ENCODE measurements at places on chromosomes 6 and 20.

GRCh38 chr6:142803495-142804058, 141.4 kb downstream of the HIVEP2 start:
- DNase-seq: no peak

GRCh38 chr6:4466261-4466660, 309.9 kb upstream of the CDYL start:
- DNase-seq: no peak

GRCh38 chr6:84512391-84512790, 252.0 kb downstream of the TBX18 start:
- DNase-seq: no peak

DNA sequence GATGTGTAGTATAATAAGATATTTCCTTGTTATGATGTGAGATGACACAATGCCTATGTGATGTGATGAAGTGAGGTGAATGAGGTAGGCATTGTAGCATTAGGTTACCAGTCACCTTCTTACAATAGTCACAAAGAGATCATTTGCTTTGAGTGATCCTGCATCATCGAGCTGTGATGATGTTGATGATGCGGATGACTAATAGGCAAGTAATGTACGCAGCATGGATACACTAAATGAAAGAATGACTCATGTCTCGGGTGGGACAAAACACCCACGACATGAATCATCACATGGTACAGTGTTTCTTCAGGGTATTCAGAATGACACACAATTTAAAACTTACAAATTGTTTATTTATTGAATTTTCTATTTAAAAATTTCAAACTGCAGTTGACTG, 806.3 kb upstream of the GJE1 start:
- peak; percentile 85 for DNase-seq

DNA sequence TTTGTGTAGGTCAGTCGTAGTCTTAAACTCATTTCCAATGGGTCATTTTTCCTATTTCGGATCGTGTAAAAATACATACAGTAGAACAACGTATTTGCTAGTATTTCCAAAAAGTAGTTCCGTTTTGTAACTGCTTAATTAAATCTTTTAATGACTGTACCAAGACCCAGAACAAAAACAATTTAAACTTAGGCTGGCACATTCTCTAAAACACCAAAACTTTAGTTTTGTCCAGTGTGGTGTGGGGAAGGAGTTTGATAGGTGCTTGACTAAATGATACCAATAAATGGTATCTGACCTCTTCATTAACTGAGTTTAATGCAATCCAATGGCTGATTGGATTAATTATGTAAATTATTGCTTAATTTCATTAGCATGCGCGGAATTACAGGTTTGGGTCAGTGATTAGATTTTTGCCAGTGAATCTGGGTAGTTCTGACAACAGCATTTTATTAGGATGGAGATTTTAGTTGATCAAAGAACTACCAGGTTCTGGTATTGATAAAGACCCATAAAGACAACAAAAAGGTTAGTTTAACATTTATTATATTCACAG, 20.8 kb downstream of the OR2B2 start:
- DNase-seq: no peak

DNA sequence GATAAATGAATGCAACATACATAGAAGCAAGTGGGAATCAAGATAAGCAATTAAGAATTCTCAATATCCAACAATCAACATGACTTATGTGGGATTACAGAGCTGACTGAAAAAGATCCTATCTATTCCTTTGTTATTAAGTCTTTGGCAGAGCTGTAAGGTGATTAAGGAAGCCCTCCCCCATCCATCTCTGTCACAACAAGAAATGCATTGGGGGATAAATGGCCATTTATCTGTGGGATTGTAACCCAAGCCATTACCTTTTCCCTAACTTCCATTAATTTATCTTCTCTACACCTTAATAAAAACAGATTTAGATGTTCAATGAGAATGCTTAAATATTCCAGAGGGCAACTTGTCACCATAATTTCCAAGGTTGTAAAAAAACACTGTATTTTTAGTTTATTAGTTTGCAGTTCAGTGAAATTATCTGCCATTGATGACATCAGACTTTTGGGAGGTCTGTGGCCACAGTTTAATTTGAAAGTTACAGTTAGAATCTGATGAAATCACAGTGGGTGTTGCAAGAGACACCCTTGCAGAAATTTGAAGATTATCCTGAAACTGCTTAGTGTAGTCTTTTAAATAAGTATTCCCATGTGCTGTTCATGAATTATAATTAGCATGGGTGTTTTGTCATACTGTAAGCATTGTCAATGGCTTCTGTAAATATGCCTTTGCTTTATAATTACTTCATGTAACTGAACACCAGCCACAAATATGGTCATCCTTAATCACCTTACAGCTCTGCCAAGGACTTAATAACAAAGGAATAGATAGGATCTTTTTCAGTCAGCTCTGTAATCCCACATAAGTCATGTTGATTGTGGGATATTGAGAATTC, 49.4 kb upstream of the FYN start:
- no peak for DNase-seq

DNA sequence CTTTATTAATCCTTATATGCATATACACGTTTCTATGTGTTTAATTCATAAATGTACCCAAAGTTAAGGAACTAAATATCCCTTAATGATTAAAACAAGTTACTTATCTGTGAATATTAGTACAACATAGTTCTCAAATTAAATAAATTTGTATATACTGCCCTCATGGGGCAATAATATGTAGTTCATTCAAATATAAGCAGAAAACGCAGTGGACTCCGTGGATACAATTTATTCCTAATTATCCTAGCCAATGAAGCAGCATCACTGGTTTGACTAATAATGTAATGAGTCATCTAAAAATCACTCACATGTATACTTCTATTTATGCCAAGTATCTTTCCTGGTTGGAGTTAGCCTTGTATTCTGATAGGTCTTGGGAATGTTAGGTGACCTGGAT, 111.6 kb downstream of the TBC1D32 start:
- DNase-seq: no peak

- no peak for DNase-seq
These were observed 3.4 kb downstream of the ZNF512B start for GRCh38 chr20:63966172-63966943.

GRCh38 chr6:32196682-32197616, 4.5 kb upstream of the GPSM3 start:
- DNase-seq: no peak

DNA sequence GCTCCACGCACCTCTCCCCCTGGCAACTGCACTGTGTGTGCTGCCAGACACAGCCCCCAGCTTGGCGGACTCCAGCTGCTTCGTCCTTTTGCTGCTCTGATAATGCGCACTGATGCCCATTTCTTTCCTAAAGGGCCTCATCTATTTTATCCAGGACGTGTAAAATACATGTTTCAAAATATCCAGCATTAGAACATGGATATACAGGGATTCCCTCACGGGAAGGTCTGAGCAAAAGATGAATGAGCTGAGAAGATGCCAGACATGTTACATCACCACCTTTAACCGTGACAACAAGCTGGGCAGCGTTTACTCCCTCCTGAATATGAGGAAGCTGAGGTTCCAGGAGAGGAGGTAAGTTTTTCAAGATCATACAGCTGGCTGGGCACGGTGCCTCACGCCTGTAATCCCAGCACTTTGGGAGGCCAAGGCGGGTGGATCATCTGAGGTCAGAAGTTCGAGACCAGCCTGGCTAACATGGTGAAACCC, 32.8 kb downstream of the TNXB start:
- no peak for DNase-seq

DNA sequence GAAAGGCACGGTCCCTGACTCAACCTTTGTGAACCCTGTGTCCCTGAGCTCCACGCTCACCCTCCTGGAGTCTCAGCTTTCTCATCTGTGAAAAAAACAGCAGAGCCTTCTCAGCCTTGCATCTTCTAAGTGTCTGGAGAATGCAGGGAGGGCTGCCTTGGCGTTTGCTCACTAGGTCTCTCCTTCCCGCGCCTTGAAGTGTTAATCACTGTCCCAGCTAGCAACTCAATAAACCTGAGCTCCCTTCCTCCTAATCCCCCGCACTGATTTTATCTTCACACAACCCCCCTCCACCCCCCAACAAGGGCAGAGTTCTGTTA, 34.9 kb upstream of the FOXC1 start:
- DNase-seq: no peak

DNA sequence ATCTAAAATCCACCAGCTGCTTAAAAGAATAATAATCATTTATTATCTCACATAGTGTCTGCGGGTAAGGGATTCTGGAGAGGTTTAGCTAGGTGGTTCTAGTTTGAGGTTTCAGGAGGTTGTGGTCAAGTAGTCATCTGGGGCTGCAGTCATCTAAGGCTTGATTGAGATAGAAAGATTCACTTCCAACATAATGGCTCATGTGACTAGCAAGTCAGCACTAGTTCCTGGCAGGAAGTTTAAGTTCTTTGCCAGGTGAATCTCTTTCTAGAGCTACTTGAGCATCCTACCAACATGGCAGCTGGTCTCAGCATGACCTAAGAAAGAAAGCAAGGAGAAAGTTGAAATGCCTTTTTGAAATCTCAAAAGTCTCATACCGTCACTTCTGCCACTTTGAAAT, 128.8 kb downstream of the EDN1 start:
- no peak for DNase-seq
